ENCODE measurements at places on chromosomes 2 and 18.

DNA sequence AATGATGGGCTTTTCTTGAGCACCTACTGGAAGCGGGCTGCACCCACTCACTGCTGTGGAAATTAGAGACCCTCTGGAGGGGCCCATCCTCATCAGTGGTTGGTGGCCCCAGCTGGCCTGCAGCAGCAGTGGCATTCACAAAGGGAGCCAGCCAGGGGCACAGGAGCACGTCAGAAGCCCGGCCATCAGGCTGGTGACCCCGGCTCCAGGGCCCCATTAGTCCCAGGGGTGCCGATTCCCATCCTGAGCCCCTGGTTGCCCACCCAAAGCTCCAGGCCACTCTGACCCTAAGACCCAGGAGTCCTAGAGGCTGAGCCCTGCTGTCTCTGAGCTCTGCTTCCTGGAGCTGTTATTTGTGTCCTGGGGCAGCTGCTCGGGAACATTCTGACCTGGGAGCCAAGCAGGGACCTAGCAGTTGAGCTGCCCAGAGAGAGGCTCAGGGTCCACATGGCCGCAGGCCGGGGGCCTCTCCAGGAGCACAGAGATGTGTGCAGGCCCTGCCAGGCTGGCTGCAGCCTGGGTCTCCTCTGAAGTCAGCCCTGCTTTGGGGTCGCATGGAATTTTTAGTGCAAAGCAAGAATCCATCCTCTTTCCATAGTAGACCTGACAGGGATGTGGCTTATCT, 207.2 kb downstream of the KLHL29 start:
- DNase-seq = no peak

DNA sequence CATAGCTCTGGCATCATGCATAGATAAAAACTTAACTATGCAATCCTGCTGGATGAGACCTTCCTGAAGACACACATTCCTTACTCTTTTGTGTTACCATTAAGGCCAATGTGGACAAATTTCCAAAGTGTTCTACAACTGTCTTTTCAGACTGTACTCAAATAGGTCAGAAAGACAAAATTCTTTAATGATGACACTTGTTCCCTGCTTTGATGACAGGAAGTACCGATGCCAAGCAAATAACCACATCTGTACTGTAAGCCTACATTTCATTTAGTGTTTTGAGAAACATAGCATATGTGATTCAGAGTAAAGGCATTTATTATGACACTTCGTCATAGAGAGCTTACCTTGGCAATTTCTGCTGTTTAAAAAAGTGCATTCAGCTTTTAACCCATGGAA, 55.0 kb downstream of the PMAIP1 start:
- no peak for DNase-seq

DNA sequence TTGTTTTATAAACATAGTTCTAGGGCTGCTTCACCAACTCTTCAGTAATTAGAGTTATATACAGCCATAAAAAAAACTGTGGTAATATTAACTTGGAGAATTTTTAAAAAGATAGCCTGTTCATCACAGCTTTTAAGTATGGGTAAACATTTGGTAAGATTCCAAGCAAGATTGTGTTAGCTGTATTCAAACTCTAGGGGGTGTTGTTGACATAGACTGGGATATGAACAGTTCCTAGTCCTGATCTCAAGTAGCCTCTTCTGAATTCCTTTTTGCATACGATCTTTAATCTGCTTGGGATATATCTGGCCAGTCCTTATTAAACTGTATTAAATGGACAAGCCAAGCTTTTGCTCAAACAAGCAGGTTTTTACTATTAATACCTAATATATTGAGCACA, 13.4 kb downstream of the NOP58 start:
- DNase-seq = no peak

GRCh38 chr2:68739595-68740399, 5.2 kb downstream of the ARHGAP25 start:
- no peak for DNase-seq

GRCh38 chr2:40797120-40797519, 345.2 kb upstream of the SLC8A1 start:
- no peak for DNase-seq

DNA sequence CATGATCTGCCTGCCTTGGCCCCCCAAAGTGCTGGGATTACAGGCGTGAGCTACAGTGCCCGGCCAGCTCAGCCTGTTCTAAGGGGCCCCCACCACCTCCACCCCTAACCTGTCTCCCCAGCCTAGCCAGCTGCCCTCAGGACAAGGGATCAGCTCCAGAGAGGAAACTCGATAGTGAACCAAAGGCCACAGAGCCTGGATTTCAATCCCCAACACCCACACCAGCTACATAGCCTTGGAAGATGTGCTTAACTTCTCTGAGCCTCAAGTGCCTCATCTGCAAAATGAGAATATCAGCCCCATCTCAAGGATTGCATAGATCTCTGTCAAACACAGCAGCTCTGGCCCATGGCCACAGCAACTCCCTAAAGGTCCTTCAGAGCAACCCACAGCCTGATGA, 32.0 kb downstream of the BIN1 start:
- no peak for DNase-seq

GRCh38 chr2:241209271-241209670, 20.8 kb downstream of the ANO7 start:
- no peak for DNase-seq
